NCI-H524 (cell line): ENCODE measurements at places on chromosomes 4 and X.

DNA sequence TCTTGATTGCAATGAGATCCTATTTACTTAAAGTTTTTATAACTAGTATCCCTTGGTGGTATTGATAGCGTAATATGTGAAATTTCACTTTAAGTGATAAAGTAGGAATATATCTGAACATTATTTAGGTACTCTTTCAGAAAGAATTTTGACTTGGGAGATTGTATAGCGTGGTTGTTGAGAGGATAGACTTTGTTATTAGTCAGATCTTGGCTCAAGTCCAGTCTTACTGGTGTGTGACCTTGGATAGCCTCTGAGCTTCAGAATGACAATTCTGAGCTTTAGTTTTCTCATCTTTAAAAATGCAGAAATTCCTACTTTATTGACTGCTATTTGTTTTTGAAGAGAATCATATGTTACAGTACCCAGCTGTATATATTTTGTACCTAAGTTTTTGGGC lies 32.6 kb downstream of the DCK start:
- DNase-seq, result no peak

DNA sequence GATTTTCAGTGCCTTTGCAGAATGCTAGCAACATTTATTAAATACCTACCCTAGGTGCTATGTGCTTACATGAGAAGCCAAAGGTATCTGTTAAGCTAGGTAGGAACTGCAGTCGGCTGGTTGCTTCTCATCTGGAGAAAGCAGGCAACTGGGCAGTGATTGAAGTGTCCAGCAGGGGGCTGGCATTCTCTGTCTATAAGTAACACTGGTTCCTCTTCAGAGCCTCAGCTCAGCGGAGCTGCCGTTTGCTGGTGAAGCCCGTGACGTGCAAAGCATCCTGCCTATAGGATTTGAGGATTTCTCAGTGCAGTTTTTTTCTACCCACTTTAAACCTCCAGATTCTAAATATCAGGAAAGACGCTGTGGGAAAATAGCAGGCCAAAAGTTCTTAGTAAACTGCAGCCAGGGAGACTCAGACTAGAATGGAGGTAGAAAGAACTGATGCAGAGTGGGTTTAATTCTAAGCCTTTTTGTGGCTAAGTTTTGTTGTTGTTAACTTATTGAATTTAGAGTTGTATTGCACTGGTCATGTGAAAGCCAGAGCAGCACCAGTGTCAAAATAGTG lies at the start of gene GRPR:
Gene GRPR (plus strand): TSS at position 344 of the 565 bp plus-strand sequence. CDS start 389 bp downstream, outside the sequence.
- peak; percentile 91 for DNase-seq

- DNase-seq, result no peak
These were observed 51.1 kb downstream of the WDFY3 start for GRCh38 chr4:84915396-84915780.

GRCh38 chr4:103786593-103786992 lies 66.8 kb upstream of the TACR3 start:
- no peak for DNase-seq

- DNase-seq, result peak; percentile 67
These were observed at the start of gene CCSER1 for GRCh38 chr4:90127223-90127705. Gene CCSER1 (plus strand): TSS chr4:90127394.

DNA sequence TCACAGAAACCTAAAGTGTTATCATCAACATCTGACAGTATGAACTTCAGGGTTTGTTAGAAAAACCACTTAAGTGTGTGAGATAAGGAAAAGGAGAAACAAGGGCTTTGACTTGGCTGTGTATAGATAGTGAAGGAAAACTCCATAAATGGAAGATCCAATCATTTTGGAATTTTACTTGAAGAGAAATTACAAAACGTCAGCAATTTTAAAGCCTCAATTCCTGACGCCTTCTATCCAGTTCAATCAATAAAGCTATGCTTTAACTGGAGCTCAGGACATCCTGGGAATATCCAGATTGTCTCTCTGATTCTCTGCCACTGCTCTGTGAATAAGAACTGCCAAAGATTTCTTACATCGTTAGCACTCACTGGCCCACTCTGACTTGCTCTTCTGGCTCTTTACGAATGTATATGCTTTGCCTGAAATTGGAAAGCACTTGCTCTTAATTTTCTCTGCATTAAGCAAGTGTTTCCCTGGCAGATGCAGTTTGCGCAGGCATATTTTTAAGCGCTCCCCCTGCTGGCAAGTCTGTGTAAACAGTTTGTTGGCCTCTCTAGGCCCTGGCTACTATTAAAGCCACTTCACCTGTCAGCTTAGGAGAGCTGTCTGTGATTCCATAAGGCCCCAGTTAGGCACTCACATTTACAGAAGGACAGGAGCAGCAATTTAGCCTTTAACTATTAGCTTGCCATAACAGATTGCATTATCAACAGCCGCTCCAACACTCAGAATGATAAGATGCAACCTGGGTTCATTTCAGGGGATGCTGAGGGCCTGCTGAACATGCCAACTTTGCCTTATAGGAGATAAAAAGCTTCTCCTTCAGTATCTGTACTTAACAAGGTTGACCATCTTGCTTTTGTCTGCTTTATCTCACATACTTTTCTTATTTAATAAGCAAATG lies 251.4 kb upstream of the DDX53 start:
- DNase-seq, result peak; percentile 22

DNA sequence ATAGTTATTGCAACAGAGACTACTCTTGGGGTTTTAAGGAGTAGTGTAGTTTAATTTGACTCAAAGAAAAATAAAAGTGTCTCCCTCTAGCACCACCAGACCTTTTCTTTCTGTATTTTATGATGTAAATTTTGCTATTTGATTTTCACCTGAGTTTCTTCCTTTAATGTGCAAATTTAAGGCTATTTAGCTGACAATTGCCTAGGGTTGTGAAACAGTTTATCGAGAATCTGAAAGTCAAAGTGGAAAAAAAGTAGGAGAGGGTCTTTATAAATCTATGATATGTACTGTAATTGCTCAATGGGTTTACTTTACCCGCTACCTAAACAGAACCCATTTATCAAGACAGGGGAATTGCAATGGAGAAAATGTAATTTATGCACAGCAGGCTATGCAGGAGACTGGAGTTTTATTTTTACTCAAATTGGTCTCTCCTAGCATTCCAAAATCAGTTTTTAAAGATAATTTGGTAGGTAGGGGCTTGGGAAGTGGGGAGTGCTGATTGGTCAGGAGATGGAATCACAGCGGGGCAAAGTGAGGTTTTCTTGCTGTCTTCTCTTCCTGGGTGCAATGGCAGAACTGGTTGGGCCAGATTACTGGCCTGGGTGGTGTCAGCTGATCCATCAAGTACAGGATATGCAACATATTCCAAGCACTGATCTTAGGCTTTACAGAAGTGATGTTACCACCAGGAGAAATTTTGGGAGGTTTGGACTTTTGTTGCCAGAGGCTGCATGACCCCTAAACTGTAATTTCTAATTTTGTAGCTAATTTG lies 228.6 kb upstream of the TACR3 start:
- no peak for DNase-seq

DNA sequence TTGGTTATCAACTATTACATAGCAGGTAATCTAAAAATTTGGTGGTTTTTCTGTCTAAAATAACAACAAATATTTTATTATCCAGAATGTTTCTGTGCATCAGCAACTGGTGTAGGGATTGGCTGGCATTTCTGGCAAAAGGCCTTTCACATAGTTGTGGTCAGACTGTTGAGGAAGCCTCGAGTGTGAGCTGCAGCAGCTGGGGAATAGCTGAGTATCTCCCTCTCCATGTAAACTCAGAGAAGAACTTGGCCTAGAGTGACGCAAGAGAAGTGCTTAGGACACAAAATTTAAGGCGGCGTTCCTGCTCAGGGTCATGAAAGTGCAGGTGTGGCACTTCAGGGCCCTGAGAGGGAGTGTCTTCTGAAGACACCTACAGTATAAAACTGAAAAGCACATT lies 558.9 kb downstream of the SPOCK3 start:
- no peak for DNase-seq

- DNase-seq, result no peak
These were observed 24.7 kb upstream of the SOD3 start for GRCh38 chr4:24770667-24771066.

DNA sequence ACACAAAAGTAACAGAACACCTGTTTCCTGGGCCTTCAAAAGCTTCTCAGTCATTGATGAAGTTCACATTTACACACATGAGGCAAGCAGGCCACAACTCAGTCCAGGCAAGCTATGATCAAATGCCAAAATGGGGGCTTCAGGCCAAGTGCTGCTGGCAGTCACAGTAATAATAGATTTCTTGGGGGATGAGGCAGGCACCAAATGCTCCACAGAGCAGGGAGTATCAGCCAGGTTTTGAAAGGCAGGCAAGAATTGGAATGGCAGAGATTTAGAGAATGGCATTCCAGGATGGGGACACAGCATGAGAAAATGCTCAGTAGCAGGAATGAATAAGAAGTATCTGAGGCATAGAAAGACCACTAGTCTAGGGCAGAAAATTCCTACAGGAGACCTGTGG lies 52.8 kb downstream of the GRIA3 start:
- DNase-seq, result no peak

DNA sequence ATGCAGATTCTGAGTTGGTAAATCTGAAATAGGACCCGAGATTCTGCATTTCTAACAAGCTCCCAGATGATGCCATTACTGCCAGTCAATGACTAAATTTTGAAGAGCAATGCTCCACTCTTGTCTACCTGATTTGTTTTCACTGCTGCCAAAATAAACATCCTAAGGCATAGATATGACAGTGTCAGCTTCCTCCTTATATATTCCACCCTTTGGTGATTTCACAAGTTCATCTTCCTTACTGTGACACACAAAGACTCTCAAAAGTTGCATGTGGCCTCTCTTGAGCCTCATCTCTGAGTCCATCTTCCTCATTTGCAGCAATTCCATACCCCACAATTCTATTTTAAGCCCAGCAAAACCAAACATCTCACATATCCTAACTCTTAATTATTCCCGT lies 110.9 kb downstream of the FBXW7 start:
- no peak for DNase-seq

- DNase-seq, result no peak
These were observed 10.0 kb upstream of the PLK4 start for GRCh38 chr4:127870688-127871087.

GRCh38 chrX:57329008-57329407 lies 42.5 kb downstream of the FAAH2 start:
- DNase-seq, result no peak
